Mucosa of gallbladder (tissue), 1 donor: ENCODE measurements at places on chromosomes 3 and 15. TPM values are rescaled to one million over a fixed set of nuclear protein-coding genes. Genes with fewer than 3 reads are reported as not detected.

Gene EPHA3
- total RNA-seq = 15.3 TPM

Gene A4GNT
- total RNA-seq = not detected

Gene ACTRT3
- total RNA-seq = 1.6 TPM

Gene PRR20G
- total RNA-seq = not detected

Gene RHCG
- not detected for total RNA-seq

Gene ANKRD63
- total RNA-seq = 1.6 TPM

Gene ADIPOQ
- 0.26 TPM for total RNA-seq

Gene CHRM5
- not detected for total RNA-seq

Gene MRPL46
- total RNA-seq = 17.5 TPM

Gene NCEH1
- total RNA-seq = 15.1 TPM

Gene GRAMD1C
- total RNA-seq = 8.2 TPM

Gene USP19
- total RNA-seq = 85.6 TPM

Gene PIK3CA
- 20.3 TPM for total RNA-seq

Gene KCNMB2
- 4.4 TPM for total RNA-seq

Gene MCTP2
- 31.7 TPM for total RNA-seq

Gene GOLGA6L4
- total RNA-seq = 1.8 TPM

Gene ECE2
- total RNA-seq = 0.14 TPM

Gene CHRNA3
- total RNA-seq = 0.89 TPM

Gene UBAP1L
- total RNA-seq = 5.6 TPM

Gene C3orf70
- total RNA-seq = 20.0 TPM

Gene MAP4
- total RNA-seq = 228 TPM

Gene TF
- 22.7 TPM for total RNA-seq

Gene GABRA5
- 0.12 TPM for total RNA-seq

Gene SMCO1
- not detected for total RNA-seq

Gene BDH1
- 62.8 TPM for total RNA-seq

Gene GNAI2
- 261 TPM for total RNA-seq

Gene CCDC9B
- total RNA-seq = 107 TPM

Gene PHLDB2
- total RNA-seq = 36.4 TPM

Gene MASP1
- 17.8 TPM for total RNA-seq

Gene SYNPR
- total RNA-seq = not detected

Gene SLITRK3
- 0.26 TPM for total RNA-seq

Gene CHCHD6
- total RNA-seq = 12.3 TPM

Gene CDHR4
- 0.09 TPM for total RNA-seq

Gene ZMYND10
- 2.2 TPM for total RNA-seq

Gene KCNAB1
- total RNA-seq = 1.6 TPM

Gene SGO1
- total RNA-seq = 0.83 TPM

Gene GALNT15
- total RNA-seq = 3.9 TPM

Gene CELF6
- 2.1 TPM for total RNA-seq

Gene ZPLD1
- 14.2 TPM for total RNA-seq

Gene AADACL2
- 0.14 TPM for total RNA-seq

Gene ITPKA
- total RNA-seq = 3.2 TPM

Gene CNTN6
- not detected for total RNA-seq

Gene SPTSSB
- 9.2 TPM for total RNA-seq

Gene GOLGA8Q
- 1.6 TPM for total RNA-seq

Gene TMEM89
- not detected for total RNA-seq
